Activated gamma-delta T cell treated with Interleukin-2 at 50 U/mL for 16 hours (primary cell): ENCODE measurements at places on chromosomes 4 and X.

DNA sequence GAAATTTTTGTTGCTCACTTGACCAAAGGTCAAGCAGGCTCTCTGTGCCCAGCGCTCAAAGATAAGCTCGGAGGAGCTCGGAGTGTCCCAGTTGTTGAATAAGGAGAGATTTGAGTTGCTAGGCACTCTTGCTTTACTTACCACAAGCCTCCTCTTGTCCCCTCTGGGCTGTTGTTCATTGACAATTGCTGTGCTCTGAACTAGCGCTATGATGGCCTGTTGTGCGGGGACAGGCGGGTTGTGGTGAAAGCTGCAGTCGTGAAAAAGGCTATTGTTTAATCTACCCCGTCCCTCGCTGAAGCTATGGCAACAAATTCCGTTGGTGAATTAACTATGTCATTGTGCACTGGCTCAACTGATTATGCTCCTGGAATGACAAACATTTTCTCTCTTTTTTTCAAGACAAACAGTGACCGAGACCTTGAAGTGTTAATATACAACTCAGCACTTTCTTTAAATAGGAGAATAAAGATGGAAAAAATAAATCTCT lies 21.0 kb upstream of the POLA1 start:
- no peak for DNase-seq

DNA sequence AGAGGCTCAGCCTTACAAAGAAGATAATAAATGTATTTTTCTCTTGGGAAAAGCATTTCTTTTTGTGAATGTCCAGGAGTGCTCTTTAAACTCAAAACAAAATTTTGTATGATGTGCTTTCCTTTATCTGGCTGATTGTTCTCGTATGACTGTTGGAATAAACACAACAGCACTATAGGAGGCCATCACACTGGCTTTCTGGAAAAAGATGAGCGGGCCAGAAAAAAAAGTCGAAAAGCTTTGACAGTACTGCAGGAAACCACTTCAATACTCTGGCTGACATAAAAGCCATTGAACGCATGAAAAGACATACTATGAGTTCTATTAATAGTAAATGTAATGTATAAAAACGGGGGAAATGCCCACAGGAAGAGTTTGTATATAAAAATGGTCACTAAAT lies 64.7 kb upstream of the CTSO start:
- no peak for DNase-seq

- no peak for DNase-seq
These were observed 19.1 kb downstream of the SLAIN2 start for GRCh38 chr4:48360285-48361011.

DNA sequence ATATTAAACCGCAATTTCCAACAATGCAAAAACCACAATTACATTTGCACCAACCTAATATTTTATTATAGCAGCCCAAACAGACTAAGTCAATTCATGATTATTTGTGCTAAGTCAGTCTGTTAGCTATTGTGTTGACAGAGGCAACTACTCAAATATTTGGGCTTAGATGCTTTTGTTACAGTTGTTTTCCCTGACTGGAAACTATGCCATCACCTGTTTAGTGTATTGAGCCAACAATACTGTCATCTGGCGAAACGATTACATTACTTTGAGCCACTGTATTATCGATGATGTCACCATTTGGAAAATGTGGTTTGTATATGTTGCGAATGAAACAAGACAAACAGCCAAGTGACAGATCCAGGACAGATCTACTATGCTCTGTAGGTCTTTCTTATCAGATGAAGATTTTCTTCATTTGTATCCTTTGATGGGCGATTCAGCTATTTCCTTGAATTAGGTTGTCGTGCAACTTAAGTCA lies 38.7 kb upstream of the INTS6L start:
- DNase-seq: no peak

DNA sequence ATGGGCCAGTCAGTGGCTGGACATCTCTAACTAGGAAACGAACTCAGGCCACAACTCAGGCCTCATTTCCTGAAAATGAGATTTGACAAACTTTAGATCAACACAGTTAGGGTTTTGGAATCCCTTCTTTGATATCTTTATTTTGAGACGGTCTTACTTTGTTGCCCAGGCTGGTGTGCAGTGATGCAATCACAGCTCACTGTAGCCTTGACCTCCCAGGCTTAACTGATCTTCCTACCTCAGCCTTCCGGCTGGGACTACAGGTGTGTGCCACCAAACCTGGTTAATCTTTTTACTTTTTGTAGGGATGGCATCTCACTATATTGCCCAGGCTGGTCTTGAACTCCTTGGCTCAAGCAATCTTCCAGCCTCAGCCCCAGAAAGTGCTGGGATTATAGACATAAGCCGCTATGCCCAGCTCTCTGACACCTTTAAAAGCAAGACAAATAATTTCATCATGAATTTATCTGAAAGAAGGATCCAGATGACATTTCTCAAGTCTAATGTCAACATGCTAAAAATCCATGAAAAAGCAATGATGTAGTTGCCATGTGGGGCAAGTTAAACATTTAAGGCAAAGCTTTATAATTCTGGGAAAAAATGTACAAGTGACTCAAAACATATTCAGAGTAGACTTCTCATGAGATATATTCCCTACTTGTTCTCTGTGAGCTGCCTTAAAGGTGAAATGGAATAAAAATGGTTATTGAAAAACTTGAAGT lies 89.1 kb upstream of the CBR4 start:
- no peak for DNase-seq

DNA sequence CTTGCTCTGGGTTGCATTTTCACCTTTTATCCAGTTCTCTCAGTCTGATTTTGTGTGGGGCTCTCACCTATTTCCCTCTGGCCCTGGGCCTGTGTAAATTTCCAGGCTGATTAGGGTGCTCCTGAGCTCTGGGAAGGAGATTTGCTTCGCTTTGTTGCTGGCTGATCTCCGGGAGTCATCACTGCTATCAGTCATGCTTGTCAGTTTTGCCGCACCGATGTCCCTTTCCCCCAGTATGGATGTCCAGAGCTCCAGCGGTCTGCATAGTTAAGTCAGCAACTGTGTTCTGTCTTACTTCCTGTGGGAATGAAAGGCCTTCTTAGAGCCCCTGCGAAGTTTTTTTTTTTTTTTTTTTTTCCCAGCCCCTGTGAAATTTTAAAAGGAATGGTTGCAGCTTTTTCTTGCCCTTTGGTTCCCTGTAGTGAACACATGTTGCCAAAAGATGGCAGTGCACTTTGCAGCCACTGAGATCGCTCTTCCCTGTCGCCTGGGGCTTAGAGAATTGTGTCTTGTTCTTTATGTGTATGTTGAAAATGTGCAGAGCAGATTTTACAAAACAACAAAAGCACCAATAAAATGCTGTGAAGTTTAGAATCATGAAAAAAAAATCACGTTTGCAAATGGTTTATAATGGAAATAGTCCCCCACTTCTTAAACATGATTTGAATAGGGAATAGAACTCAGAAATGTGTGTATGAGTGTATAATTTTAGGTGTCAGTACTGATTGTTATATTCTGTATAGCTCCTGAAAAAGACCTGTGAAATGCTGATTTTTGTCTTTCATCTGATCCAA lies 109.1 kb upstream of the SLC4A4 start:
- DNase-seq: no peak

DNA sequence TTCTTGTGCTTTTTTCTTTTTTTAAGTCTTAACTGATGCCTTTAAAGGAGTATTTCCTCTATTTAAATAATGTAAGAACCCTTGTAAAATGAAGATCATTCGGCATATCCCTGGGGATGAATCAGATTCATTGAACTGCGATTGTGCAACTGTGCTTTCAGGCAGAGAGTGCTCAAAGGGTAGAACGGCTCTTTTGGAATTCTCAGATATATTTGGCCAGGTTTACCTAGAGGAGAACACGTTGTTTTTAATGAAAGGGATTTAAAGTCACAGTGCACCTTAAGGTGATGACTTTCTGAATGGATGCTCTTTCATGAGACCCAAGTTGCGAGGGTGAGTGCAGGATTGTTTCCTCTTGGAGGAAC lies 51.6 kb upstream of the ELOVL6 start:
- DNase-seq: no peak

GRCh38 chrX:43706786-43707370 lies 50.8 kb downstream of the MAOA start:
- no peak for DNase-seq

GRCh38 chrX:40174854-40175510 lies 77.2 kb upstream of the BCOR start:
- DNase-seq: no peak

- no peak for DNase-seq
These were observed 19.7 kb downstream of the FNIP2 start for GRCh38 chr4:158788516-158788915.

DNA sequence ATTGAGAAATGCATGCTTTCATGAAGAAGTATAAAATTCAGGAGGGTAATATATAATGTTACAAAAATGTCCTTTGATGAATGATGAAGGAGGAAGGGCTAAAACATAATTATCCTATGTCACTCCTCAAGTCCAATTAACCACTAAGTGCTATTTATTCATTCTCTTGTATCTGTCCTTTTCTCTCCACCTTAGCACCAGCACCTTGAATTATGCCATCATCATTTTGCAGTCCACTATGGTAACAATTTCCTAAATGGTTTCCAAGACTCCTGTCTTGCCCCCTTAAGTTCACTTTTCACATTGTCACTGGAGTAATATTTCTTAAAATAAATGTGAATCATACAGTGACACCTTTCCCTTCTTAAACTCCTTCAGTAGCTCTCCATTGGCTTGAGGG lies 756.3 kb downstream of the STPG2 start:
- no peak for DNase-seq

DNA sequence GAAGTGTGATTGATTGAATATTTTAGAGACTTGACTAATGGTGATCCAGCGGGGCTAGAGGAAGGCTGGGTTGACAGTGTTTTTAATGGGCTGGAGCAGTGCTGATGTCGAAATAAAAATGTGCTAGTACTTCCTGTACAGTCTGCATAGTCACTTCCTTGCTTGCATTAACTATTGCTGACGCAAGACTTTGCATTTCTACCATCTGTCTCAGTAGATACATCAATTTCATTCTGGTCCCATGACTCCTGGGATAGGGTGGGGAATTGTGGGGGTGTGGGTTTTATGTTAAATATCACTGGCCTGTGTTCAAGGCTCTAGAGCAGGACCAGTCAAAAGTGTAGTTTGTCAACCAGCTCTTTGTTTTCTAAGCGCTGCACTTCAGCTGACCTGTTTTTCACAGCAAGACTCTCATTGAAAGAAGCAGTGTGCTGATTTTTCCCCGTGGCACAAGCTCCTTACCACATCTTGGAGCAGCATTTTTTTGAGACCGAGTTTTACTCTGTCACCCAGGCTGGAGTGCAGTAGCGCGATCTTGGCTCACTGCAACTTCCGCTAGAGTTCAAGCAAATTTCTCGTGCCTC lies 35.2 kb upstream of the PHEX start:
- DNase-seq: no peak

DNA sequence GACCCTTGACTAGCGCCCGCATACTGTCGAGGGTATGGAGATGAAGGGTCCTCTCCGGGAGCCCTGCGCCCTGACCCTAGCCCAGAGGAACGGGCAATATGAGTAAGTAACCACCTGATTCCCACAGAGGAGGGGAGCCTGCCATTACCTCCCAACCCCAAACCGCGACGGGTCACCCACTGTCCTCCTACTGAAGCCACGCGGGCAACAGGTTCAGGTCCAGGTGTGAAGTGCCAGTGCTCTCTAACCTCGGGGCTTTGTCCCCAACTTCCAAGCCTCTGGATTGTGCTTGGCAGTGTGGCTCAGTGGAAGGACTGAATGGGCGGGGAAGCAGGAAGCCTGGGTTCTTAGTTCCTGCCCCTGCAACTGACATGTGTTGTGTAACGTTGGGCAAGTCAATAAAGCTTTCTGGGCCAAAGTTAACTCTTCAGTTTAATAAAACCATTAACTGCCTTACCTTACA lies 694 bp downstream of the OCRL start:
- no peak for DNase-seq

- no peak for DNase-seq
These were observed 23.2 kb upstream of the MRFAP1 start for GRCh38 chr4:6617246-6617645.

GRCh38 chr4:169175476-169175875 lies 95.3 kb downstream of the SH3RF1 start:
- DNase-seq: no peak

GRCh38 chr4:20643631-20644030 lies 56.6 kb upstream of the PACRGL start:
- DNase-seq: no peak
